Stimulated activated CD4-positive, alpha-beta T cell treated with anti-CD3 and anti-CD28 coated beads, Interleukin-12 subunit alpha, Interleukin-12 subunit beta, amount 100 ng/mL, for 48 hours (primary cell): ENCODE measurements at places on chromosomes 7 and 10.

DNA sequence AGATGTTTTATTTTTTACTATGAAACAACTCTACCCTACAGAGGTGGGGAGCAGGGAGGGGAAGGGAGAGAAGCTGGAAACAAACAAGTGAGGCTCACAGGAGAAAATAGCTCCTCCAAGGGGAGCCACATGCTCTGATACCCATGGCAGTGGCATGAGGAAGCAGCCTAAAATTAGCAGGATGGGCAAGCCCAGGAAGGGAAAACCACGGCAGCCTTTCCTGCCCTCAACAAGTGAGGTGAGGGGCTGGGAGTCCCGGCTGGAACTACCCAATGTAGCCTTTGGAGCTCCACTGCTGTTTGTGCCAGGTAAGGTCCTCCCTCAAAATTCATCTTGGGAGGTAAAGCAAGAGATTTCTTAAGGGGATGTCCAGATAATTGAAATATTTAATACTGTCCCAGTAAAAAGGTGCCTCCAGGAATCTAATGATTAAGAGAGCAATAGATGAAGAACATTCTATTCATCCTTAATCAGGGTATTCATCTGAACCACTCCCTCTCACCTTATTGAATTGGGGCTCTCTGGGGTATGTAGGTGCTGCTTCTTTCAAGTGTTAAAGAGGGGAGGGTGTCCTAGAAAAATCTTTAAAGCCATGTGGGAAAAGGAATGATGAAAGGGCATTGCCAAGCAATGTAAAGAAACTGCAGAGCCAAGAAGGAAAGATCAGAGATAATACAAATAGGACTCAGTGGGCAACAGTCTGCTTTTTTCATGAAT, 12.8 kb upstream of the HERC4 start:
- no peak for DNase-seq

GRCh38 chr10:129969911-129970464, 5.9 kb upstream of the EBF3 start:
- no peak for DNase-seq

DNA sequence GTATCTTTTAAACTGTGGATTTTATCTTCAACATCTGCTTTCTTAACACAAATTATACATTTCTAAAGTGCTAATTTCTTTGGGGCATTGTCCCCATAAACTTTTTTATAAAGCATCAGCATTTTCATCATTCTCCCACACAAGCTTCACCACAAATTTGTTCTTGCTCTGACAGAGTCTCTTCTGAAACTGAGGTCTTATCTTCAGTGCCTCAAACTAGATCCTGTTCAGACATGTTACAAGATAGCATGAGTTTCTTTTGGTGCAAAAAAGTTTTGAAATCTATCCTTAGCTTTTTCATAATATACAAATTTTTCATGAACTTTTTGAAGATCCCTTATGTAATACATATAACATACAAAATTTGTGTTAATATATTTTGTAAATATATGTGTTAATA, 346.6 kb downstream of the IPMK start:
- no peak for DNase-seq

GRCh38 chr7:54837168-54837567, 78.2 kb upstream of the SEC61G start:
- DNase-seq, result no peak
